Activated T-helper 2 cell treated with anti-CD3 and anti-CD28 coated beads, Interferon-gamma antibody, Interleukin-2, Interleukin-4, amounts not matched to agents 10 μg/mL and 5 μg/mL and 100 μg/mL, durations not matched to agents 14 hours and 24 hours and 36 hours (primary cell): ENCODE measurements at places on chromosomes 6 and 20. TPM values are rescaled to one million over a fixed set of nuclear protein-coding genes. Genes with fewer than 3 reads are reported as not detected.

DNA sequence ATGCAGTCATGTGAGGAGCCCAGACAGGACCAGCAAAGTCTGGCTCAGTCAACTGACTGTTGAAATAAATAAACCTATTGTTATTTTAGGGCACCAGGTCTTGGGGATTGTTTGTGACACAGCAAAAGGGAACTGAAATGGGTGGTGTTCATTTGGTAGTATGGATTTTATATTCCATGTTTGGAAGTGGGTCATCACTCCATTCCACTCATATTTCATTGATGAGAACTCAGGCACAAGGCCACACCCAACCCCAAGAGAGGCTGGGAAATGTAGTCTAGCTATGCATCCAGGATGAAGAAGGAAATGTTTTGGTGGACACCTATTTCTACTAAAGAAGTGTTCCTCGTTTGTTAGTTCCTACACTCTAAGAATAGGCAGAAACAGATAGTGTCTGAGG is 64.9 kb upstream of the BTBD3 start:
- DNase-seq: no peak

DNA sequence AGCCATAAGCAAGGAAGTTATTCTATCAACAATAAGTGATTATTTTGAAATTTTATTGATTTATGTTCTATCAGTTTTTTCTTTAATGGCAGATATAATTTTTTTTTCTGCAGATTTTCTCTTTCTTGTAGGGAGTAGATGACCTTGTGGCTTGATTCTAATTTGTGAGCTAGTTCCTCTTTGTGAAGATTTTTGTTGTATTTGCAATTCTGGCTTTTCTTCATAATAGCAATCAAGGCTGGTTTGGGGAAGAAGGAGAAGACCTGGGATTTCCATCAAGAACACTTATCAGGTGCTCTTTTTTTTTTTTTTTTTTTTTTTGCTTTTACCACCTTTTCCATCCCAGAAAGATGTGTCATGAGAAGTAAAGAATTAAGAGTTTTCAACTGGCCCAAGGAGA is 324.2 kb upstream of the MAN1A1 start:
- no peak for DNase-seq

- no peak for DNase-seq
Observed at GRCh38 chr20:23201658-23202057, 115.5 kb upstream of the CD93 start.

Gene EBF4
- 6.0 and 10.5 TPM in 2 replicates for total RNA-seq

Gene ZBTB12
- total RNA-seq: 4.8 and 4.9 TPM in 2 replicates

DNA sequence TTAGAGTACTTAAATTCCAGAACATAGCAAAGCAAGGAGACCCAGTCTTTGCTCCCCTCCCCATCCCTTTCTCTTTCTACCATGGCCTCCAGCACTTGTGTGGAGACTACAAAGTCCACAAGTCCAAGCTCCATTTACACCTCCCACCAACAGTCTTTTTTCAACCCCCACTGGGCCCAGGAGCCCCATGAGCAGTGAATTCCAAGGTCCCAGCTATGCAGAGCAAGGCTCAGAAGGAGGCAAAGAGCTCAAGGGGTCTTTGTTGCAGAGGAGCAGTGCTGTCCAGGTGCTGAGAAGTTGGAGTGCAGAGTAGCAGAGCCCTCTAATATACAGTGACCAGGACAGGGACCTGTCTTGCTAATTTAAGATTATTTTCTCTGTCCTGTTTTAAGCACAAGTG is 9.0 kb downstream of the PAK5 start:
- no peak for DNase-seq

Gene SCRT2
- not detected in 2 replicates for total RNA-seq

Gene DDAH2
- total RNA-seq: 5.8 and 7.7 TPM in 2 replicates

DNA sequence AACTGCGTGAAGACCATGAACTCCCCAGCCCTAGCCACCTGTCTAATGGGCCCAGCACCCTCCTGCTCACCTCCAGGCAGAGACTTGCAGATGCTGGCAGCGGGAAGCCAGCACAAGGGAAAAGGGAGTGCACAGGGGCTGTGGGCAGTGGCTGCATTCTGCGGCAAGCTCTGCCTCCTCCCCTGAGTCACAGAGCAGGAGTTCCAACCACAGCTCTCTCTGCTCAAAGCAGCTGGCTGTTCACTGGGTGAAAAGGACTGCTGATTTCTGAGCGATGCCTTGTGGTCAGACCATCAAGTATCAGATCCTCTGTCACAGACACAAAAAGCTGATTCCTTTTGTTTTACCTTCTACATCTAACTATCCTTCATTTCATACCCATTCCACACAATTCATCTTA is 10.5 kb downstream of the NKX2-2 start:
- DNase-seq: no peak

DNA sequence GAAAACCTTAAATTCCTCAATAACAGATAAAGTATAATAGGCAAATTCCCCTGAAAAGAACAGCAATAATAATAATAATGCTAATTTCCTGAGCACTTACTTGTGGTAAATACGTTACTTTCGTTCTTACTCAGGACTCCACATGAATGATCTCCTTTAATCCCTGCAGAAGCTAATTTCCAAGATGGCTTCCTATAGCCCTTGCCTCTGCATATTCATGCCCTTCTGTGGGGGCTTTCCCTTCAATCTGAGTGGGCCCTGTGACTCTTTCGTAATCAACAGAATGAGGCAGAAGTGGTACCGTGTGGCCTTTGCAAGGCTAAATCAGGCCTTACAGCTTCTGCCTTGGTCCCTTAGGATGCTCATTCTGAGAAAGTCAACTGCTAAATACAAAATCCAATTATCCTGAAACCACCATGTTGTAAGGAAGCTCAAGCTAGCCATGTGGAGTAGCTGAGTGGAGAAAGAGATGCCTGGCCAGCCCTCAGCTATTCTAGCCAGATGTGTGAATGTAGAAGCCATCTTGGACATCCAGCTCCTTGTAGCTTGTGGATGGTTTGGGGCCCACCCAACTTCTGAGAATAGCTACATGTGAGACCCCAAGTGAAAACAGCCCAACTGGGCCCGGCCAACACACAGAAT is 50.5 kb downstream of the MCUR1 start:
- DNase-seq: no peak

GRCh38 chr20:37257988-37258387 is 3.6 kb downstream of the GHRH start:
- no peak for DNase-seq

- no peak for DNase-seq
Observed at GRCh38 chr20:19079536-19080299, 132.7 kb upstream of the SLC24A3 start.

Gene KHDC1L
- 0.32 TPM in 1 of 2 replicates, not detected in the other for total RNA-seq

DNA sequence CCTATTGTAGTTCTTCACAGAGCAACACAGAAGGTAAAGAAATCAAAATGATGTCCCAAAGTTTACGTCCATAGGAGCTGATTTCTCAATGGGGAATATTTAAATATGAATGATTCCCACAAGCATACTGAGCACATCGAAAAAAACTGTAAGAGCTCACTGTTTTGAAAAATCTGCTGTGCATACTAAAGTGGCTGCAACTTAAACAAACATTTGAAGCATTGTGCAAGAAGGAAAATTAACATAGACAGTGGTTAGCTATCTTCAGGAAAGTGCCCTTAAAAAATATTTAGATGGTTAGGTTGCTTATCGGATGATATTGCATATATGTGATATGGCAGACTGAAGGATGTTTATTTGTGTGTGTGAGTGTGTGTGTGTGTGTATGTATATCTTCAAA is 747.6 kb downstream of the RFPL4B start:
- no peak for DNase-seq

- no peak for DNase-seq
Observed at GRCh38 chr20:23260181-23260840, 90.3 kb upstream of the NXT1 start.

Gene ADGRF5
- not detected in 2 replicates for total RNA-seq

Gene PLN
- not detected in 2 replicates for total RNA-seq

GRCh38 chr20:60258255-60258863 is 300.1 kb downstream of the CDH26 start:
- no peak for DNase-seq

GRCh38 chr6:101666256-101666655 is 272.7 kb downstream of the GRIK2 start:
- no peak for DNase-seq

Gene ULBP1
- total RNA-seq: 0.41 and 0.48 TPM in 2 replicates

- peak; percentile 77 for DNase-seq
Observed at GRCh38 chr6:34196116-34196832, 40.4 kb upstream of the HMGA1 start.

DNA sequence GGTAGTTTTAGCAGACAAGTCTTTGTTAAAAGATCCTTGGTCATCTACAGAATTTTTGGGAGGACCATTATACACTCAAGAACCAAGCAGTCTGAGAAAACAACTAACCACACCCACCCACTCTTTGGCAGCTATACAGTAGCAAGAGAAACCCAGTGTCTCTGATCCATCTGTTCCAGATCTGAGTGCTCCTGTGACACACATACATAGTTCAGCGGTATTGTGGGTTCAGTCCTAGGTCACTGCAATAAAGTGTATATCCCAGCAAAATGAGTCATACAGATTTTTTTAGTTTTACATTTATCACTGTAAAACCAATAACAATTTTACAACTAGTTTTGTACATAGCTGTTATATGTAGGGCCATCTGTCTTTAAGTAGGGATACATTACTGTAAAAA is 47.4 kb upstream of the PAK5 start:
- no peak for DNase-seq

Gene PTPN1
- 93.2 and 94.6 TPM in 2 replicates for total RNA-seq

Gene IRAK1BP1
- total RNA-seq: 2.3 and 2.6 TPM in 2 replicates

GRCh38 chr6:30570740-30571074 is 535 bp upstream of the ABCF1 start:
- DNase-seq: no peak

GRCh38 chr6:77834591-77834996 is 181.8 kb downstream of the MEI4 start:
- no peak for DNase-seq
